ENCODE measurements at places on chromosomes 7 and 10. TPM values are rescaled to one million over a fixed set of nuclear protein-coding genes. Genes with fewer than 3 reads are reported as not detected.

COL17A1 gene
- polyA plus RNA-seq, result 0.01 TPM

THAP5 gene
- 37.9 TPM for polyA plus RNA-seq

DNA sequence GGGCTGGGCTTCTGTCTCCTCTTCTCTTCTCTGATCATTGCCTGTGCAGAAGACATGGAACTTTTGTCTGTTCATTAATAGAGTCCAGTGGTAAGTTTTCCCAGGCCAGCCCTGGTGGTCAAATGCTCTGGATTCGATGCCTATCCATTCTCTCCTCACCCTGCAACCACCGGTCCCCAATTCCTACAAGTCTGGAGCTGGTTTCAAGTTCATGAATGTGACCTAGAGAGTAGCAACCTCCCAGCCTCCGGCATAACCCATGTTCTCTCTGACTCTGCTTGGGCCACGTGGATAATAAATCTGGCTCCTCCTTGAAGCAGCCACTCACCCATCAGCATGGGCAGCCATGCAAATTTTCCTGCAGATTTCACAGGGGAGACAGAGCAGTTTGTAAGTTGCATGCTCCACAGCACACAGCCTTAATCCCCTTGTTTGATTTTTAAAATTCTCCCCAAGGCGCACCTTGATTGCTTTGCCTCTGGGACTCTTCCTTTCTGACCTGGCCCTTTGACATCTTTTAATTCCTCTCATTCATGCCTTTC, 37.3 kb upstream of the PDZD8 start:
- DNase-seq, result no peak

- DNase-seq, result no peak
Observed at GRCh38 chr7:68314208-68314607, 1284.1 kb upstream of the AUTS2 start.

DNA sequence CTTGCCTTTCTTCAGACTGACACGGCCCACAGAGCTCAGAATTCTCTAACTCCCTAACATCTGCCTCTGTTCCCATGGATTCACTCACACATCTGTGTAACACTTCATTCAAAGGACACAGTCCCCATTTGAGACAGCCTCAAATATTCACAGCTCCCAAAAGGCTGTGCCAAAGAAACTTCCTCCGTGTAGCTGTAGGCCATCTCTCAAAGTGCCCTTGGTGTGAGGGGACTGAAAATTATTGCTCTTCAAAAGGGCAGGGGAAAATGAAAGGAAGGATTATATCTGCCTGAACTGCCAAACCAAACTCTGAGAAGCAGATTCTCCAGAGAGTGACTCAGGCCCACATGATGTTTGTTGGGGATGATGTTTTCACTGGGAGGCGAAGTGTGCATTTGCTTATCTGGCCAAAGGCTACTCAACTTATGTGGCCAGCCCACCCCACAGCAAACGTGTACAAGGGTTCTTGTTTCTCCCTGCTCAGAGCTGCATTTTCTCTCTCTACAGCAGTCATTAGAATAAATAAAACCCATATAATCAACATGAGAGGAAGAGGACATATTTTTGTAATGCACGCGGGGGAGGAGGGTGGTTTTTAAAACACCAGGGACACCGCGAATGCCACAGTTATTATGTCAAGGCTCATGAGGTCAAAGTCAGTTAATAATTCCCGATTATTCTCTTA, 302.4 kb upstream of the NFE2L3 start:
- no peak for DNase-seq

Measured in psoas muscle (tissue), 8 donors.